ENCODE measurements at places on chromosomes 12 and 14. TPM values are rescaled to one million over a fixed set of nuclear protein-coding genes. Genes with fewer than 3 reads are reported as not detected.

The ARHGEF25 gene
- total RNA-seq: 1.6 TPM

The IL31 gene
- total RNA-seq: 3.4 TPM

The OTUB2 gene
- 0.86 TPM for total RNA-seq

The P2RX2 gene
- not detected for total RNA-seq

The NUP107 gene
- 151 TPM for total RNA-seq

The RPL10L gene
- not detected for total RNA-seq

The PZP gene
- not detected for total RNA-seq

The GLT1D1 gene
- 0.38 TPM for total RNA-seq

The STRAP gene
- total RNA-seq: 185 TPM

The EML1 gene
- 1.3 TPM for total RNA-seq

The PLCZ1 gene
- not detected for total RNA-seq
